ENCODE measurements at places on chromosomes 2 and 18. TPM values are rescaled to one million over a fixed set of nuclear protein-coding genes. Genes with fewer than 3 reads are reported as not detected.

GRCh38 chr2:12603781-12604295 lies 112.9 kb upstream of the TRIB2 start:
- DNase-seq: no peak

GRCh38 chr2:46643951-46644350 lies 164.6 kb downstream of the TMEM247 start:
- no peak for DNase-seq

The MBP gene
- 29.9 TPM for total RNA-seq

The CMPK2 gene
- total RNA-seq: 2.7 TPM

The RBKS gene
- 4.2 TPM for total RNA-seq

DNA sequence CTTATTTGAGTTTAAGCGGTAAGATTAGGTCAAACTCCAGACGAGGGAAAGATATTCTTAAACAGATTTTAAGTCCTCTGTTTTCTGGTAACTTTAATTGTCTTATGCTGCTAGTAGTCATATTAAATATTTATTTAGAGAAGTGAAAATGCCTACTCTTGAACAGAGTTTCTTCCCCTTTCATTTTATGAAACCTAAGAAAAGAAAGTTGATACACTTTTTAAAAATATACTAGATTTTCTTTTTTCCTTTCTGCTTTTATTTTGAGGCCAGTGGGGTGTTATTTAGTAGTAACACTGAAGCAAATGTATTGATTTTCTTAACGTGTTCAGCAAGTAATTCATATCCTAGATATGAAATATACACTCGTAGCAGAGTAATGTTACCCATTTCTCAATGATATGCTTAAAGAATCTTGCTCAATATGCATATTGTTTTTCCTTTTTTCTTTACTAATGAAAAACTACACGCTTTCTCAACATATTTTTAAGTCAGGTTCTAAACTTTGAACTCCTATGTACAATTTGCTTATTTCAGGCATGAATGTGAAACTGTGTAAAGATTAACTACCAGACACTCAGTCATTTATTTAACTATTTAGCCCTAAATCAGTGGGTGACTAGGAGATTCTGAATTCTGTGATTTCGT lies 691 bp downstream of the KYNU start:
- DNase-seq: no peak

DNA sequence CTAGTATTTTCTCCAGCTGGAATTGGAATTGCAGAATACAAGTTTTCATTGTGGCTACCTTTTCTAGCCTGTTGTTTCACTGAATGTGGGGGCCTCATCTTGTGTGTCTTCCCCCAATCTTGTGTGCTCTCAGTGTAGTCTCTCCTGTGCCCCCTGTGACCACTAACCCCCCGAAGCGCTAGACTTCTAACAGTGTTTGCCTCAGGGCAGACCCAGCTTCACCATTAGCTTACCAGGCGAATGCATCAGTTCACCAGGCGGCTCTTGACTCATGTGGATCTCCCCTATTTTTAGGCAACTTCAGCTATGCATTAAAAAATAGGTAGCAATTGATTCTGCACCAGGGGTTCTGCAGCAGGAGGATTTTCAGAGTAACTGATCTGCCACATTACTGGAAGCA lies 376.2 kb upstream of the MEIS1 start:
- no peak for DNase-seq

DNA sequence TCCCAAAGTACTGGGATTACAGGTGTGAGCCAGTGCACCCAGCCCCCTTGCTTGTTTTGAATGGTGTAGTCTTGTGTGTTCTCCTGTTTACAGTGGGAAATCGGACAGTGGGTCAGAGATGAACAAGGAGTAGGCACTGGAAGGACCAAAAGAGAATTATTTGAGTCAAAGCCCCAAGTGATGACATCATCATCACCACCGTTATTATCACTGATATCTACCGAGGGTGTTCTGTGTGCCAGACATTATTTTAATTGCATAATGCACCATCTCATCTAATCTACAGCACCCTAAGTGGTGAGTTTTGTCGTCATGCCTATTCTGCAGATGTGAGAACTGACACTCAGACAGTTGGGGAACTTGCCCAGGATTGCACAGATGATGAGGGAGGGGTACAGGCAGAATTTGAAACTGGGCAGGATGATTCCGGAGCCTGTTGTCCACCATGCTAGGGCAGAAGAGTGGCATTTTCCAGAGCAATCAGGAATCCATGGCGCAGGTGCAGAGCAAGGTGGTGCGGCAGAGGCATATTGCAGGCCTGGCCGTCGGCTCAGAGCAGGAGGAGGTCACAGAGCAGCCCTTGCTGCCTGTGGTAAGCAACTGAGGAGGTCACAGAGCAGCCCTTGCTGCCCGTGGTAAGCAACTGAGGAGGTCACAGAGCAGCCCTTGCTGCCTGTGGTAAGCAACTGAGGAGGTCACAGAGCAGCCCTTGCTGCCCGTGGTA lies 137.0 kb upstream of the HDAC4 start:
- no peak for DNase-seq

DNA sequence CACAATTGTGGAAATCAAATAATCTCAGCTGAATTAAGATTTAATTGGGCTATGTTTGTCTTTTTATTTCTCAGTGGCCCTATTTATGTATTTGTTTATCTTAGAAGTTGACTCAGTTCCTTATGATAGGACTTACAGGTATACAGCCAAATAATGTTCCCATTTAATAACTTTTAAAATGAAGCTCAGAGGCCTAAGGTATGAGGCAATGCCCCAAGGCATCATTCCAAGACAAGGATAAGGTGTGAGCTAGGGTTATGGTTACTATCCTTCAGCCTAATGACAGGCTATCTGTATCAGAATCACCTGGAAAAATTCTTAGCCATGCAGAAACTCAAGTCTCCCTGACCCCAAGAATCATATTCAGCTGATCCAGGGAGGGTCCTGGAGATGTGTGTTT lies 7.4 kb upstream of the NRBP1 start:
- no peak for DNase-seq

The TTN gene
- total RNA-seq: 3,113 TPM

- DNase-seq: peak; percentile 88
These were observed 29.3 kb upstream of the HS6ST1 start for GRCh38 chr2:128347701-128348539.

DNA sequence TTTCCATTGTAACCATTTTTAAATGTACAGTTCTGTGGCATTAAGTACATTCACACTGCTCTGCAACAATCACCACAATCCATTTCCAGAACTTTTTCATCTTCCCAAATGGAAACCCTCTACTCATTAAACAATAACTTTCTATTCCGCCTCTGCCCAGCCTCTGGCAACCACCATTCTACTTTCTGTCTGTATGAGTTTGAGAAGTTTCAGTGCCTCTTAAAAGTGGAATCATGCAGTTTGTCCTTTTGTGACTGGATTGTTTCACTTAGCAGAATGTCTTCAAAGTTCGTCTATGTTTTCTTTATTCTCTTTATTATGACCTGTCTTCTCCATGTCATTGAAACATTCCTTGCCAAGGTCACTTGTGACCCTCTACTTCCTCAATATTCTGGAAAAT lies 22.0 kb upstream of the PELI1 start:
- DNase-seq: no peak

The CABLES1 gene
- total RNA-seq: 3.3 TPM

DNA sequence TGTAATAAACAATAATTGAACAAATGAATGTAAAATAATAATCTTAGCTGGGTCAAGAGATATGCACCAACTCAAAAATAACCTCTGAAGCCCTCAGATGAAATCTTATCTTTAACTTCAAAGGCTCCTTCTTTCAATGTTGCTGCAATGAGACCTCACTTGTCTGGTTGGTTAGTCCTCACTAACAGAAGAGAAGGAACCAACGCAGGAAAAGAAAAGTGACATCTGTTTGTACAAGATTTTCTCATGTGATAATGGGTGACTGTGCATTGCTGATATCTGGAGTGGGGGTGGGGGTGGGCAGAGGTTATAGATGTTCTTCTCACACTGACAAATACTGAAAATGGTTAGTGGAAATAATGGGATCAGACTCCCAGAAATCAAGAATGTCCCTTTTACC lies 2.6 kb downstream of the SCN7A start:
- DNase-seq: no peak

The BMPR2 gene
- total RNA-seq: 45.9 TPM

The C2orf78 gene
- not detected for total RNA-seq

DNA sequence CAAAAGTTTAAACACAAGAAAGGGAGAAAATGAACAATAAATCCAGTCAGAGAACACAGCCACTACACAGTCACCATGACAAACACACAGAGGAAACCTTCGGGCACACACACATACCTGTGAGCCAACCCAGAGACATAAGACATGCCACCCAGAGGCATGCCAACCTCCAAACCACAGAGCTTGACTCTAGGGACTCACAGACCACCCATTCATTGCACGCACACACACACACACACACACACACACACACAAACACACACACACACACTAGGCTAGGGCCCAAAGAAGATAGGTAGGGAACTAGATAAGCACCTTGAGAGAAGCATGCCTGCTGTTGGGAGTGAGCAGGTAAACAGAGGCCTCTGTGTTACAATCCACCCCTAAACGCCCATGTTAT lies 9.1 kb downstream of the SIX3 start:
- no peak for DNase-seq

- DNase-seq: no peak
These were observed 79.8 kb upstream of the PID1 start for GRCh38 chr2:229350883-229351282.

DNA sequence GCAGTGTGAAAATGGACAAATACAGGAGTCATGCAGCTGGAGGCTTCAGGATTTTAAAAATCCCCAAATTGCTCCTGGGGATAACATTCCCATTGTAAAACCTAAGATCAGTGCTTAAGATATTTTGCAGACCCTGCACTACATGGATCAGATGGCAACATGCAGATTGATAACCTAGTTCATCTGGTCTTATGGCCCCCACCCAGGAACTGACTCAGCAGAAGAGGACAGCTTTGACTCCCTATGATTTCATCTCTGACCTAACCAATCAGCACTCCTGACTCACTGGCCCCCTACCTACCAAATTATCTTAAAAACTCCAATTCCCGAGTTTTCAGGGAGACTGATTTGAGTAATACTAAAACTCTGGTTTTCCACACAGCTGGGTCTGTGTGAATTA lies 20.0 kb downstream of the SRBD1 start:
- DNase-seq: no peak

- no peak for DNase-seq
These were observed 155.0 kb upstream of the GCFC2 start for GRCh38 chr2:75865702-75866101.

DNA sequence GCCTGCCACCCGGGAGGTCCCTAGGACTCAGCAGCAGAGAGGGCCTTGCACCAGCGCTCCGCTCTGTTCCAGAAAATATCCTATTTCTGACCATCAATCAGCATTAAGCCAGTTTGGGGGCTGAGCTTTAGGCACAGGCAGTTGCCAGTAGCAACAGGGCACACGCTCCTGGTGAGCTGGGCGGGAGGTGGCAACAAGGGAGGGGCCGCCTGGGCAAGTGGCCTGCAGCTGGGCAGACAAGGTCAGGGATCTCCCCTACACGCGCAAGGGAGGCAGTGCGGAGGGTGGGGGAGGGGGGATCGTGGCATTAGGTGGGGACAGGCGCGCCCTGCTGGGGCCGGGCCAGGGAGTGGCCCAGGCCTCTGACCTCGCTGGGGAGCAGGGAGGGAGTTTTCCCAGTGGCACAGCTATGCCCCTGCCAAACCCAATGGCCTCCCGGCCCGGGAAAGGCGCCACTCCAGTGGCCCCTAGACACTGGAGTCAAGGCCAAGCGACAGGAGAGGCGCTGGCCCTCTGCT lies 302.8 kb downstream of the NCKAP5 start:
- peak; percentile 61 for DNase-seq

The C2orf80 gene
- not detected for total RNA-seq

DNA sequence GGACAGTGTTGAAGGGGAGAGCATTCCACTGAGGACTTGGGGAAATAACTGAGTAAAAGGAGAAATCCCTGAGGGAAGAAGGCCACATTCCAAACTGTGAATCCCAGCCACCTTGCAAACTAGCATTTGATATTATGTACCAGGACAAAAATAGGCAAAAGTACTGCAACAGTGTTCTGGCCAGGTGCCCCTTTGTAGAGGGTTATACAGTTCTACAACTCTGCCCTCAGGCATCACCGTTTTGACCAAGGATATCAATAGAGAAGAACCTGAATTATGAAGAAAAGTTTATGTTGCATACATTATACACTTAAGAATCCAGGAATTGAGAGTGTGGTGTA lies 20.6 kb upstream of the CAVIN2 start:
- no peak for DNase-seq

The LIMS2 gene
- 237 TPM for total RNA-seq

DNA sequence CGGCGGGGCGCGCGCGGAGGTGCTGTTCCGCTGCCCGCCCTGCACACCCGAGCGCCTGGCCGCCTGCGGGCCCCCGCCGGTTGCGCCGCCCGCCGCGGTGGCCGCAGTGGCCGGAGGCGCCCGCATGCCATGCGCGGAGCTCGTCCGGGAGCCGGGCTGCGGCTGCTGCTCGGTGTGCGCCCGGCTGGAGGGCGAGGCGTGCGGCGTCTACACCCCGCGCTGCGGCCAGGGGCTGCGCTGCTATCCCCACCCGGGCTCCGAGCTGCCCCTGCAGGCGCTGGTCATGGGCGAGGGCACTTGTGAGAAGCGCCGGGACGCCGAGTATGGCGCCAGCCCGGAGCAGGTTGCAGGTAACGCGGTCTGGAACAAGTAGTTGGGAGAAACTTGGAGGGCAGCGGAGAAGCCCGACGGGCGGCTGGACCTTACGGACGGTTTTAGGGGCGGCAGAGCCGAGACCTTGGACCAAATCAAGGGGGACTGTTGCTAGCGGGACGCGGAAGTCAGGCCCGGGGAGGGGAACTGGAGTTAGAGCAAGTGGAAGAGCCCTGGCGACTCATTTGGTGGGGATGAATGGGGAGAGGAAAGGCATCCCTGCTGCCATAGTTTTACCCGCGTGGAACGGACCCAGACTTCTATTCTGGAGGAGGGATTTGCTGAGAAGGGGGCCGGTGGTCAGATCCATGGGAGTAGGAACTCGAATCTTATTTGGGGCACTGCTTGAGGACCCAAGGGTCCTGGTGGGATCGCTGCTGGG lies 573 bp downstream of the IGFBP2 start:
- peak; percentile 48 for DNase-seq

The TRPM8 gene
- total RNA-seq: not detected

DNA sequence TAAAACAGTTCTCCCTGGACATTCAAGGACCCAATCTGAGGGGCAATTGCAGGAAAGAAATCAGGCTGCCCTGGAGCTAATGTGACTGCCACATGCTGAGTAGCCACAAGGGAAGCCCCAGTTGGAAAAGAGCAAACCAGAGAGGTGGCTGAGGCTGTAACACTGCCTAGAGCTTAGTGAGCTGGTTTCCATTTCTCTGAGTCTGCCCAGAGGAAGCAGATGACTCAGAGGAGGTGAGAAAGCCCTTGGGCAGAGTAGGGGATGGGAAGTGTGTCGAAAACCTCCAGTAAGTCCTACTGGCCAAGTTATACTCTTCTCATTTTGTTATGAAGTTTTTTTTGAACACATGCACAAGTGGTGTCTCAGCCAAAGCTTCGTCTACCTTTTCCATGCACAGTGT lies 753.0 kb downstream of the CNTNAP5 start:
- DNase-seq: no peak

DNA sequence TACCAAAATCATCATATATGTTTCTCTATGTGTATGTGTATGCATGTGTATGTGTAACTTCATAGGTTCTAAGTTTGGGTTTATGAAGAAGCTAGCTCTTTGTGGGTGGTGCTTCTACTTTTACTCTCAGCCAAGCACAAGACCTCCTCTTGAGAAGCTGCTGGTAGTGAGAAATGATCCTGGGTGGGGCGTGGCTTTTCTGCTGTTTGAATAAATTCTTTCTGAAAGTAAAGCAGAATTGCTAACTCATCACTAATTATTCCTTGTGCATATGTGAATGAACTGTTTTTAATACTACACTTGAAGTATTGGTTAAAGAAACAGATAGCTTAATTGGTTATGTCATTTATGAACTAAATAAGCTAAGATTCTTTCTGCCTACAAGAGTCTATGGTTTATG lies 7.6 kb upstream of the GAREM1 start:
- DNase-seq: no peak
